ENCODE measurements at places on chromosomes 1 and 21. TPM values are rescaled to one million over a fixed set of nuclear protein-coding genes. Genes with fewer than 3 reads are reported as not detected.

DNA sequence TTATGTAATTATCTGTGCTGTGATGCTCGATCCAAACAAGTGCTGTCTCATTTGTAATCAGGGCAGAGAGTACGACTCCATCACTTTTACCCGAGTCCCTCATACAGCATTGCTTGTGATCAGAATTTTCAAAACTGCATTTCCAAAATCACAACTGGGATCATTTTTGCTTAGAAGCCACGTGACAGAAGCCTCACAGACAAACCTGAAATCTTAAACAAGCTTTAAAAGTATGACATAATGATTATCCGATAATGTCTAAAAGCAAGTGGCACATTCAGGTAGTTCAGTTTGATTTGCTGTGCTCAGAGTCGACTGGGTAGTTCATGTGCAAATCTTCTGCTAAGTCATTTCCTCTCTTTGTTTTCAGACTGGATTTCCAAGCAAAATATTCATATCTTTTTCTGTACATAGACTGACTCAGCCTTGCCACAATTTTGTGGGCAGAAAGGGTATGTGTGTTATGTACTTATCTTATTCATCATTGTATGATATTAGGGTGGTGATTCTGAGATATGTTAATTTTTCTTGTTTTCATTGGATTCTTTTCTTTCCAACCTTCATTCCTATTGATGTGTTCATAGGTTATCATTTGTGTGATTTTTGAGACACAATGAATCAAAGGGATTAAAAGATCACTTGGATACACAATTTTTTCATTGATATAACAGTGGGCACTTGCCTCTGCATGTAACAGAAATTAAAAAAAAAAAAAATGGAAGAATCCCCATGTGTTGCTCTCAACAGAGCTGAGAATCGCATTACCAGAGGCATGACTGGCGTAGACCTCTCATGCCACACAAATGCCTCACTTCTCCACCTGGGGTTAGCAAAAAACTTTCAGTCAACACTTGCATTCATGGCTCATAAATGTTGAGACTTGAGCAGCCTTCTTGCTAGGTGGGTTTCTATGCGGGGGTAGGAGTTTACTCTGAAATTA lies 355.7 kb downstream of the LTN1 start:
- H3K36me3 ChIP-seq = no peaks in the 10 kb centered on the region
- no peaks in the 10 kb centered on the region for H3K27me3 ChIP-seq
- H3K4me1 ChIP-seq = peaks cover 19% of the 10 kb centered on the region
- peak overlapping the region; percentile 62 for H3K27ac ChIP-seq
- H3K4me3 ChIP-seq = no peak overlapping the region

- no peaks in the 10 kb centered on the region for H3K4me1 ChIP-seq
- H3K36me3 ChIP-seq = no peaks in the 10 kb centered on the region
These were observed 34.0 kb upstream of the CRNN start for GRCh38 chr1:152448095-152448494.

Gene APCS
- not detected for total RNA-seq

GRCh38 chr1:5329068-5329739 lies 663.0 kb downstream of the NPHP4 start:
- peak overlapping the region; percentile 66 for H3K27ac ChIP-seq
- H3K4me3 ChIP-seq = no peak overlapping the region
- peaks cover 11% of the 10 kb centered on the region for H3K36me3 ChIP-seq
- H3K27me3 ChIP-seq = no peaks in the 10 kb centered on the region
- peaks cover 28% of the 10 kb centered on the region for H3K4me1 ChIP-seq

DNA sequence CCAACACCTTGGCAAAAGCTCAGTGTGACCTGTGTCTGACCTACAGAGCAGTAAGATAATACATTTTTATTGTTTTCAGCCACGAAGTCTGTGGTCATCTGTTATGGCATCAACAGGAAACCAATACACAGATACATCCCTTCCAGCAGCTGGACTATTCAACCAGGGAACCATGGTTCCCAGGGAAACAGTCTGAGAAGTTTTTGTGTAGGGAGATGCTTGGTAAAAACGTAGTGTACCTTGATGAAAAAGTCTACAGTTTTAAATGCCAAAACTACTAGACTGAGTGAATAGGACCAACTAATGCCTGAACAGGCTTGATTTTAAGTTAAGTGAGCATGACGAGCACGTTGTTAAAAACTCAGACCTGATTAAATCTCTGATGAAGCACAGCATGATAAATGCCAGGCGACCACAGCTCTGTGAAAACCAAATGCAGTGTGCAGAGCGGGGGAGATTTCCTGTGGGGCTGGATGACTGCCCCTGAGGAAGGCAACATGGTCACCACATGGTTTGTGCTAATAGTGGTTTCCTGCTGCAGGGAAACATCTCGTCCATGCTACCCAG lies 228.9 kb downstream of the TNR start:
- no peaks in the 10 kb centered on the region for H3K36me3 ChIP-seq
- H3K4me1 ChIP-seq = no peaks in the 10 kb centered on the region
- DNase-seq = peak; percentile 42
- H3K4me3 ChIP-seq = no peak overlapping the region
- peaks cover 34% of the 10 kb centered on the region for H3K27me3 ChIP-seq
- H3K27ac ChIP-seq = no peak overlapping the region
